ENCODE measurements at places on chromosomes 2 and 18.

GRCh38 chr2:105103481-105103880 lies 65.6 kb downstream of the MRPS9 start:
- no peak for DNase-seq

DNA sequence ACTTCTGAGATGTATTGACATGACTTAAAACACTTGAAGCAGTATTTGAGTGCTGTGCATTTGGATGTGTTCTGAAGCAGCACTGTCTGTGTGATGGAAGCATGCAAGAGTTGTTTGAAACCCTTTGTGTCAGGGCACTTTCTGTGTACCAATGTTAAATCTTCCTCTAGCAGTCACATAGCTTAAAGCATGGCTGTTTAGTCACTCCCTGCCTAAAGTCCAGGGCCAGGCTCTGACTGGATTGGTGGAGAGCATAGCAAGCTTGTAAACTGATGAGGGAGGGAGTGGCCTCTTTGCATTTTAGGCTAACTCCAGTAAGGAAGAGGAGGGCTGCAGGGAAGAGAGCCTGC lies 73.5 kb downstream of the MYO1B start:
- no peak for DNase-seq

DNA sequence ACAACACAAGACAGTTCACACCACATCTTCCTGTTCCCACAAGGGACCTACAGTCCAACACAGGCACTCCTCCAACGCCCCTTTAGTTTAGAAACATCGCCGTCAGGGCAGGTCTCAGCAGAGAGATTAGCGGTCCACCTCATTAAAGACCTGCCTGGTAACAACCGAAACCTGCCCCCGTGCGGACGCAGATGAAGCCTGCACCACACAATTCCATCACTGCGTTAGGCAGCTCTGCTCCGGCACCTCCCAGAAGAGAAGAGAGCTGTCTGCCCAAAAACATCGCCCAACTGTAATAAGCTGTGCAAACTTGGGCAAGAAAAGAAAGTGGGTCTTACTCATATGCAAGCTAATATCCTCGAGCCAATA lies 32.7 kb downstream of the ZNF516 start:
- DNase-seq, result no peak

GRCh38 chr2:190840569-190841172 lies 40.0 kb upstream of the GLS start:
- DNase-seq, result no peak

DNA sequence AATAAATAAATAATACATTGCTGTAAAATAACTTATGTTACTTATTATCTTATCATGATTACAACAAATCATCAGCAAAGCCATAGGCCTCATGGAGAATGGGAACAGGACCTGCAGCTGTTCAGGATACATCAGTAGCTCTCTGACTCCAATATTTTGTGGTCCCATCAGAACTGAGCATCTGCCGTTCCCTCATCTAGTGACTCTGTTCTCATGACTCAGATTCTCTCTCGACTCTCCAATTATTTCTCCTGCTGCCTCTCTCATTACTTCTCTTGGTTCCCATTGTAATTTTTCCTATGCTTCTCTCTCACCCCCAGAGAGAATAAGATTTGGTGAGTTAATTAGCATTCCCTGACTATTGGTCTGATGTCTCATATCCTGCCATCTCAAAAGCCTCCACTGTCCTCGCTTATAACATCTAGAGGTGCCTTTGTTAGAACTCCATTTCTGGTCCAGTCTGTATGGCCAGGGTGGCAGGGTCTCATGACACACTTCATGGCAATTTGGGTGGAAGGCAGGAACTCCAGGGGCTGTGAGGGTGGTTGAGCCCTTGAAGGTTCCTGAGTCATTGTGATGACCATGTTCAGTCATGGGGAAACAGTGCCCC lies 78.0 kb upstream of the TANC1 start:
- no peak for DNase-seq

GRCh38 chr2:104793966-104794365 lies 59.9 kb upstream of the POU3F3 start:
- no peak for DNase-seq

- no peak for DNase-seq
Measured at GRCh38 chr2:1324884-1325283, 88.4 kb upstream of the TPO start.

GRCh38 chr18:44699572-44700261 lies 19.0 kb downstream of the SETBP1 start:
- no peak for DNase-seq

- DNase-seq, result no peak
Measured at GRCh38 chr2:209805351-209805750, 33.7 kb downstream of the UNC80 start.

GRCh38 chr18:59923539-59924196 lies 23.9 kb downstream of the PMAIP1 start:
- DNase-seq, result no peak

- DNase-seq, result no peak
Measured at GRCh38 chr2:234905547-234906265, 46.1 kb upstream of the SH3BP4 start.

- DNase-seq, result no peak
Measured at GRCh38 chr2:64234150-64234549, 89.9 kb upstream of the PELI1 start.

DNA sequence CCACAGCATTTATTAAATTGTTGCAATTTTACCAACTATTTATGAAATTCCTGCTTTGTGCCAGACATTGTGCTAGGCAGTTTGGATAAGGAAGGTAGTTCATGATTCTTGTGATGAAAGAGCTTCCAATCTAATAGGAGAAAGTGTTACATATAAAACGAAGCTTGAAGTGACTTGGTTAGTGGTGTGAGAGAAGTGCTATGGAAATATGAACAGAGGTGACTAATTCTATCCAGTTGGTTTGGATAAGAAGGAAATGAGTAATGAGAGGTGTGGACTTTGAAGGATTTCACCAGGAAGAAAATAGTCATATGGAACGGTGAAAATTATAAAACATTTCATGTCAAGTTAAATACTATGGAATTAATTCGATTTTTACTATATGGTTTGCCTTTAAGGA lies 48.6 kb downstream of the EML6 start:
- DNase-seq, result no peak

DNA sequence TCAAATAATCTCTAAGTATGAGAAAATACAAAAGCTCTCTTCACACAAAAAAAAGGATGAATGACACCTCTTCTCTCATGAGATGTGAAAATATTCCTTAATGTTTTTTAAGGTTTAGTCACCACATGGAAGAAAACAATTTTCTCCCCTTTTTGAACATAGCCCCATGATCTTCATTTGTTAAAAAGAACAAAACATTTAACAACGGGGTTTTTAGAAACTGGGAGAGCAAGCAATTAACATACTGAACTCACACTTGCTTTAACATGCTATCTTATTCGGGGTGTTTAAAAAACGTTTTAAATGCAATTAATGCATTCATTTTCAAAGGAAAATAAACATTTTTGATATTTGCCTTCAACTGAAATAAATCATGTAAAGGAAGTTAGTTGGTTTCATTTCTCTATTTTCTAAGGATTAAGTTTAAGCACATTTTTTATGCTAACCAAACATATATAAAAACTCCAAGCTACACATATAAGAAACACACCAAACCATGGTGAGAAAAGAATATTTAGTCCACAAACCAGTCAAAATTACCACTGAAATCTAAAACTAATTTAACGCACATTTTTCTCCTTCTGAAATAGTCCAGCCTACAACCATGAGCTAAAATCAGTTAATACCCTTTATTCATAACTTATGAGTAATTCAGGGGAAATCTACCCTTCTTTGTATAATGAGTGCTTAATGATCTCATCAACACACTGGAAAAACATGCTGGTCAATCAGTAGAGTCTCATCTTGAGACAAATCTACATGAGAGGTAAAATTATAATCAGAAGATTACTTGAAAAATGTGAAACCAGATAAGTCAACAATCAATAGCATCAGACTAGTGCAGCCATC lies 8.2 kb downstream of the FBXO11 start:
- no peak for DNase-seq

- no peak for DNase-seq
Measured at GRCh38 chr2:149004836-149005235, 33.7 kb upstream of the LYPD6B start.

DNA sequence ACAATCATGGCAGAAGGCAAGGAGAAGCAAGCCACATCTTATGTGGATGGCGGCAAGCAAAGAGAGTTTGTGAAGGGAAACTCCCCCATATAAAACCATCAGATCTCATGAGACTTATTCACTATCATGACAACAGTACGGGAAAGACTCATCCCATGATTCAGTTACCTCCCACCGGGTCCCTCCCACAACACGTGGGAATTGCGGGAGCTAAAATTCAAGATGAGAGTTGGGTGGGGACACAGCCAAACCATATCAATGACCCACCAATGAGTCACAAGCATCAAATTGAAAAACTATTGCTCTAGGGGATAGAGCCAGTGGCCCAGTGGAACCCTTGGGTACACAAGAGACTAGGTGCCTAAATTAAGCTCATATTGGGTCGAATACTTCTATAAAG lies 157.4 kb downstream of the FBXO15 start:
- no peak for DNase-seq

- DNase-seq, result no peak
Measured at GRCh38 chr2:190978389-190979053, 35.5 kb downstream of the STAT1 start.

GRCh38 chr2:31170071-31170698 lies 31.9 kb upstream of the GALNT14 start:
- peak; percentile 60 for DNase-seq

GRCh38 chr2:28030600-28030999 lies 140.1 kb downstream of the BABAM2 start:
- no peak for DNase-seq

GRCh38 chr2:121279476-121280220 lies 5.4 kb downstream of the TFCP2L1 start:
- DNase-seq, result no peak

GRCh38 chr2:157696036-157696435 lies 67.4 kb upstream of the ACVR1C start:
- no peak for DNase-seq

DNA sequence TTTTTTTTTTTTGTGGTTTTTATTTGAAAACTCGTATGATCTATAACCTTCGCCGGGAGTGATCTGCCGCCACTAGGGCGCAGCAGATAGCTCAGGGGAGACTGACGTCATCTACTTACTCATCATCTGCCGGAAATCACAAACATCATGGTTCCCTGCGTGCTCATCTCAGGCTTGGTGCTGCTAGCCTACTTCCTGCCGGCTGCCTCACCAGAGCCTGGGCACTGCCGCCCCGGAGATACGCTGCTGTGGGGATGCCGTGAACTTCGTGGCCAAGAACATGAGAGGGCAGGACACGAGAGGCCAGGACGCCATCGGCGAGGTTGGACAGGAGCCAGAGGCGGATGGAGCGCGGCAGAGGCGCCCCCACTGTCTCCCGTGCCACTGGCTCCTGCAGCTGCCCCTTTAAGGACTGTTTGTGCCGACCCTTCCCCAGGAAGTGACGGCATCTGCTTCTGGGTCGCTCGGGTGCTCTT lies 68.8 kb downstream of the DOK6 start:
- DNase-seq, result peak; percentile 2

GRCh38 chr2:64019083-64019974 lies at the start of gene VPS54:
Gene VPS54 (minus strand): TSS chr2:64019428. CDS start chr2:63983999, 35,429 bp downstream.
- DNase-seq, result no peak

DNA sequence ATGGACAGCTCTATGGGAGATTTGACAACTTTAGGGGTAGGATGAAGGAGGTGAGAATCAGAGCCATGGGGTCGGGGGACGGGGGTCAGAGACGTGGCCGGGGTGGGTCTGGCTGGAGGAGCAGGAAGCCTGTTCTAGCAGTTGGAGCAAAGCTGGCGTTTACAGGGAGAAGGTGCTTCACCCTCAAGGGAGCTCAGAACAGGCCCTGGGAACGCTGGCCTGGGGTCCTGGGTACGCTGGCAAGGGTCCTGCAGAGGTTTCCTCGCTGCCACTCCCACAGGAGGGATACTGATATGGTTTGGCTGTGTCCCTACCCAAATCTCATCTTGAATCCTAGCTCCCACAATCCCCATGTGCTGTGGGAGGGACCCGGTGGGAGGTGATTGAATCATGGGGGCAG lies 205.0 kb upstream of the ARL4C start:
- no peak for DNase-seq

- no peak for DNase-seq
Measured at GRCh38 chr2:194567661-194568017, 1089.4 kb upstream of the SLC39A10 start.

GRCh38 chr2:7773362-7774360 lies 856.4 kb downstream of the RNF144A start:
- no peak for DNase-seq

GRCh38 chr2:6927186-6927585 lies 10.0 kb downstream of the RNF144A start:
- DNase-seq, result no peak

- DNase-seq, result no peak
Measured at GRCh38 chr18:37489011-37489410, 76.6 kb downstream of the CELF4 start.

DNA sequence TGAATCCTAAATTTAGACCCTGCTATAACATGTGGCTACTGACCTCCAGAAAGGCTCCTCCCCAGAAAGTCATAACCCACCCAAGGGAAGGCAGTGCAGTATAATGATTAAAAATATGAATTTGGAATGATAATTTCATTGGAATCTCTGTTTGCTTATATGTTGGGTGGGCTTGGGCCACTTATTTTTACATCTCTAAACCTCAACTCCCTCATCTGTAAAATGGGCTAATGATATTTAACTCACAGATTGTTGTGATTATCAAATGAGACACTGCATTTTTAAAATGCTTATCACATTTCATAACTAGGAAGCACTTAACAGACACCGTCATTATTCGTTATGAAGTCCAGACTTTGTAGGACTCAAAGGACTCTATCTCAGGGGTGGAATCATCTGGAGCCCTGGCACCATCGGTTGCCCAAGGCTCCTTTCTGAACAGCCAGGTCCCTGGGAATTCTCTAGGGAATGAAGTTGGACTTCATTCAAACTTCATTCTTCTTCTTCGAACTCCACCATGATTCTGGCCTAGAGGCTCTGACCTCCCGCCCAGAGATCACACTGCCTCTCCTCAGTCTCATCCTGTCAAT lies 33.1 kb upstream of the RMDN2 start:
- no peak for DNase-seq

- no peak for DNase-seq
Measured at GRCh38 chr2:47196046-47196445, 40.9 kb upstream of the STPG4 start.

GRCh38 chr2:3535467-3535793 lies 16.1 kb upstream of the ADI1 start:
- DNase-seq, result no peak

GRCh38 chr2:20012282-20013125 lies at the start of gene MATN3:
Gene MATN3 (minus strand): TSS chr2:20012668. CDS start chr2:20012631, 37 bp downstream.
- no peak for DNase-seq

DNA sequence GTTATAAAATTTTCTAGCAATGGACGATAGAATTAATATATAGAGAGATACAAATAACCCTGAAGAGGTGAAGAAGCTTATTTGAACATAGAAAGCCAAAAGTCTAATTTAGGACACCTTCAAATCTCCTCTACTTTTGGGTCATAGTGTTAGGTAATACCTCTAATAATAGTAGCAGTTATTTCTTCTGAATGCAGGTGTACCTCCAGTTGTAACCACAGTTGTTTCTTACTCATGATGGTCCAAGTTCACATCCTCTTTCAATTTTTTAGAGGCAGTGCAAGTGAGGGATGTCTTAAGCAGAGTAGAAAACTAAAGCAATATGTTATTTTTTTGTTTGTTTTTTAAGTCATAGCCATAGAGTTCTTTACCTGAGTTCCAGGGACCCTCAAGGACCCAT lies 429.5 kb downstream of the CCDC85A start:
- DNase-seq, result no peak

Data from Panc1 (cell line).